ENCODE measurements at places on chromosomes 1 and 21.

DNA sequence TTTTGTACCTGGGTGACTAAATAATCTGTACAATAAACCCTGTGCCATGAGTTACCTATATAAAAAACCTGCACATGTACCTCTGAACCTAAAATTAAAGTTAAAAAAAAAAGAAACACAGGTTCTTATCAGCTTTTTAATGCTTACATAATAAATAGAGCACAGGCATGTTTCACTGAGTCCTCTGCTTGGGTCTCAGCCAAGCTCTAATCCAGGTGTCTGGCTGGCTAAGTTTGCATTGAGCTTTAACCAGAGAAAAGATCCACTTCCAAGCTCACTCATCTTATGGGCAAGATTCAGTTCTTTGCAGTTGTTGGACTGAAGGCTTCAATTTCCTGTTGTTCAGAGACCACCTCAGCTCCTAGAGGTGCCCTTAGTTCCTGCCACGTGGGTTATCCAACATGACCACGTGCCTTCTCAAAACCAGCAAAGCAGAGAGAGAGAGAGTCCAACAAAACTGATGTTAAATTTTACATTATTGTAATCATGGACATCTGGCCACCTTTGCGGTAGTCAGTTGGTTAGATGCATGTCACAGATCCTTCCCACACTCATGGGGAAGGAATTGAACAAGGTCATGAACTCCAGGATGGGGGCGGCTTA, 68.2 kb upstream of the TMPRSS2 start:
- no peak for DNase-seq

DNA sequence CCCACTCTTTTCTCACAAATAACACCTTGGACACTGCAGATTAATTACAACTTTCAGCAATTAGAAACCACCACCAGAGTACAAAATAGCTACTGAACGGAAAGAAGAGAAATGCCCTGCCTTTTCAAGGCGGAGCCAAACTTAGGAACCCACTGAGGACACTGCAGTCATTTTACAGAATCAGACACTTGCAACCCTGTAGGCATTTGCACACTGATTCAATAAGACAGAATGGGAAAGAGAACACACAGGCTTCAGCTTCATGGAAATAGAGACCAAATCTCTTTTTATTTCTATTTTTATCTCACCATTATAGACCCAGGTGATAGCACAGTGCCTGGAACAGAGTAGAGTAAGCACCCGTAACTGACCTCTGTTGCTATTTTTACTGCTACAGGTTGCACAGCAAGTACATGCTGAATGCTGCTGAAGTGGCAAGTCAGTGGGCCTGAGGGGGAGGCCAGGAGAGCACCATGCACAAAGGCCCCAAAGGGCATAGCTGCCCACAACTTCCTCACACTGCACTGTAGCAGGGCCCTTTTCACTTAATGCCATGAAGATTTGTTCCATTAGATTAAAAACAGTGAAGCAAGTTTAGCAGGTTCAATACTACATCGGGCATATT, 50.7 kb upstream of the EDARADD start:
- DNase-seq, result no peak

DNA sequence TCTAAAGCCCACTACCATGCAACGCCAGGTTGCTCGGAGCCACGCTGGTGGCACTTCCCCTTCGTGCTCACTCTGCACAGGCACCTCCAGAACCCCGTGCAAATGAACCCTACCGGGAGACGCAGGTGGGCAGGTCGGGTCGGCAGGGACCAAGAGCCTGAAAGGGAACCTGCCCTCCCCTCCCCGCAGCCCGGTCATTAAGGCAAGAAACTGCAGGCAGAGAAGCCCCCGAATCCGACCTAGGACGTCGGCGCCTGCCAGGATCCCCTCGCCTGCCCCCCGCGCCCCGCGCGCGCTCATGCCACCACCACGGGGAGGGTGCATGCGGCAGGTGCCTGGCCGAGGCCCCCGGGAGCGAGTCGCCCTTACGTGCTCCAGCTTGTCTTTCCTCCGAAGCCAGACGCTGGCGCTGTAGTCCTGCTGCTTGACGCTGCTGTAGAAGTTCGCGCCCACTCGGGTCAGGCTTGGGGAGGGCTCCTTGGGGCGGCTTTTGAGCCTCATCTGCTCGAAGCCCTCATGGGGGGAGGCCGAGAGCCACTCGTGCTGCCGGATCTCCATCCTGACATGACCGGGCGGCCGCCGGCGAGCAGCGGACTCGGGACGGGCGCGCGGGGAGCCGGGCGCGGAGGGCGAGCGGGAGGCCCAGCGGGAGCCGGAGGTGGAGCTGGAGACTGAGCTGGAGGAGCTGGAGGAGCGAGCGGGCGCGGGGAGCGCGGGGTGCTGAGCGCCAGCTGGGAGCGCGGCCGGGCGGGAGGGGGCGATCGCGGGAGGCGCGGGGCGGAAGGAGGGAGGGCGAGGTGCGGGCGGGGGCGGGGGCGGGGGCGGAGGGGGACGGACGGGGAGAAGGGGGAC, 552 bp downstream of the PLD5 start:
- DNase-seq, result no peak

DNA sequence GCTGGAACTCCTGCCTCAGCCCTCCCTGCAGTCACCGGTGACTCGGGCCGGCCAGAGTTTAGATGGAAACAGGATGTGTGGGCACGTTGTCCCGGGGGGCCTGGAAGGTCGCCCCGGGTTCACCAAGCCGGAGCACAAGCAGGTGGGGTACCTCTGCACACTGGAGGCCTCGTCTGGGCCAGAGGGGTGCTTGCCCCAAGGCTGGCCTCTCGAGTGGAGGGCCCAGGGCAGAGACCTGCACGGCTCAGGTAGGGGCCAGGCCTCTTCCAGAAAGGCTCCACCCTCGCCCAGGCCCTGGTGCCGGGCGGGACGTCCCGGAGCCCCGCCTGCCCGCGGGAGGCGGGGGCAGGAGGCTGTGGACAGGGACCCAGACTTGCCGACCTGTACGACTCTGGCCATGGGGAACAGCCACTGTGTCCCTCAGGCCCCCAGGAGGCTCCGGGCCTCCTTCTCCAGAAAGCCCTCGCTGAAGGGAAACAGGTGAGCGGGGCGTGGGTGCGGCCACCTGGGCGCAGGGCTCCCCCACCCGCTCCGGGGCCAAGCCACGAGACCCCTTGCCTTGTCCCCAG, at the start of gene PLEKHN1:
PLEKHN1 (plus strand) TSS at position 348 of the 569 bp plus-strand sequence; CDS start at position 398, 50 bp downstream.
- peak; percentile 43 for DNase-seq

DNA sequence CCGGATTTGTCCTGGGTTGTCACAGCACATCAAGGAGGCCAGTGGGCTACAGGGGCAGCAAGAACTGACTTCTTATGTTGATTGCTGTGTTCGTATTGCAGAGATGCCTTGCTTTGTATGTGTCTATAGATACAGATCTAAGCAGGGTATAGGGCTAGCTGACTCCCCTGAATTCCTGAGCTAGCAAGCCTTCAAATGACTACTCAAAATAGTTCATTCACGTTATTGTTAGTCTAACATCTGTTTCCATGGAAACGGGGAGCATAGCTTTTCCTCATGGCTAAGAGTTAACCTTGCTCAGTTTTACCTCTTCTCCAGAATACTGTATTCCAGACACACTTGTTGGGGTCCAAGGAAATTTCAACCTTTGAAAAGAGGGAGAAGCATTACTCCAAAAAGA, 24.1 kb downstream of the TRIM45 start:
- DNase-seq, result no peak

DNA sequence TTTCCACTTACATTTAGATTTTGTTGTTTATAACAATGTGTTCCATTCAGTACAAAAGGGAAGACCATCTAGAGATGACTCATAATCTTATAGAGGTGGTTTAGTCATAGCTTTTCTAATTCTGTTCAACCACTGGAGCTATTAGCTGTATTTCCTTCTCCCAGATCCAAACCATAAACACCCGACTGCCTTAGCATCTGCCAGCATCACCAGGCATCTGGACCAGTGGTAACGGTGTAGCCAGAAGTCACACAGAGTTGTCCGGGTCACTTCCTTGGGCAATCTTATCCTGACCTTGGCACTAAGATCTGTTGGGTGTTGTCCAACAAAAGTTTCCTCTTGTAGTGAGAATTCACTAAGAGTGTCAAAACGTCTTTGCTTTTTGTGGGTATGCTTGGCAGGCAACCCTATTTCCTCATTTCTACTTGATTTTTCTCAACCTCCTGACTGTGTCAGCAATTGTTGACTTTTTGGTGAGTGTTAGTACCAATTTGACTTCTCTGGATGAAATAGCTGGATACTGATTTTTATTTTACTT, 372.1 kb upstream of the B3GALT2 start:
- DNase-seq, result peak; percentile 23

DNA sequence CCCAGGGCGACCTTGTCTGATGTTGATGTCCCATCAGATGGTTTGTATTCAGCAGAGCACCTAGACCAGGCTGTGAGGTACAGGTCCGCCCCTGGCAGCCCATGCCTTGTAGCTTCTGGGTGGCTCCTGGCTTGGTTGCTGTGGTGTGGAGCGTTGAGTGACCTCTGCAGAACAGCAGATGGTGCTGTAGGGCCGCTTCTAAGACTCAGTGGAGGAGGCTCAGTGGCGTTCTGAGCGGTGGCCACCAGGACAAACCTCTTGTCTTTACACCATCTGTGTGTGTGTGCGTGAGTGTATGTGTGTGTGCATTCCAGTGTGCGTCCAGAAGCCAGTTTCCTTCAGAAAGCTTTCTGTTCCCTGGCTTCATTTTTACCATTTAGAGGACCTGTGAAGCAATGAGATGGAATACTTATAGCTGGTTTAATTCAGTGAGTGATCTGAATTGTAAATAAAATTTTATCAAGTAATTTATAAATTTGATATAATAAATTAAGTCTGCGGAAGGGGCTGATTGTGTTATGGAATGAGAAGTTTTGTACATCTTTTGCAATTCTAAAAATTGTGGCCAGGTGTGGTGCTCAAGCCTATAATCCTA, 66.1 kb downstream of the ADARB1 start:
- DNase-seq, result peak; percentile 86

- DNase-seq, result no peak
Measured at GRCh38 chr1:29255134-29255666, 18.9 kb downstream of the PTPRU start.

GRCh38 chr1:163439471-163439870, 117.7 kb downstream of the NUF2 start:
- DNase-seq, result no peak

GRCh38 chr1:175054736-175055135, 12.9 kb upstream of the TNN start:
- DNase-seq, result no peak

DNA sequence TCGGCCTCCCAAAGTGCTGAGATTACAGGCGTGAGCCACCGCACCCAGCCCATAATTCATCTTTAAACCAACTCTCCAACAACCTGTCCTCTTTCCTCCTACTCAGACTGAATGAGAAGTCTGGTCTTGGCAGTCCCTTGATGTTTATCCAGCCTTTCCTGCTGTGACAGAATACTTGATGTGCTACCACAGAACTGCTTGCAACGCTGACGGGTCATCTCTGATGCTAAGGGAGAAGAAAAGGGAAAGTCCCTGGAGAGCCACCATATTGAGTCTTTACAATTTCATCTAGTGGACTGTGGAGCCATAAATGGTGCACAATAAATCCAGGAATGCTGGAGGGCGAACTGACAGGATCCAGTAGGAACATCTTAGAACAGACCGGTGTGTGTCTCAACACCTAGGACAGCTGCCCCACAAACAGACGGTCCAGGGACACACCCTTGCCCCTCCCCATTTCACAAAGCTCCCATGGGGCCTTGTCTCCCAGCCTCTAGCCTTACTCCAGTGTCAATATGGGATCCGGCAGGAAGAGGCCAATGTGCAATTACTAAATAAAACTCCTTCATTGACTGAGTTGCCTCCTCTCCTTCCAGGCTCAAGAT, 30.7 kb downstream of the JAK1 start:
- DNase-seq, result no peak

GRCh38 chr21:44420416-44421205, 34.7 kb upstream of the LRRC3 start:
- no peak for DNase-seq

- DNase-seq, result no peak
Measured at GRCh38 chr21:42089665-42090310, 18.7 kb downstream of the UMODL1 start.

DNA sequence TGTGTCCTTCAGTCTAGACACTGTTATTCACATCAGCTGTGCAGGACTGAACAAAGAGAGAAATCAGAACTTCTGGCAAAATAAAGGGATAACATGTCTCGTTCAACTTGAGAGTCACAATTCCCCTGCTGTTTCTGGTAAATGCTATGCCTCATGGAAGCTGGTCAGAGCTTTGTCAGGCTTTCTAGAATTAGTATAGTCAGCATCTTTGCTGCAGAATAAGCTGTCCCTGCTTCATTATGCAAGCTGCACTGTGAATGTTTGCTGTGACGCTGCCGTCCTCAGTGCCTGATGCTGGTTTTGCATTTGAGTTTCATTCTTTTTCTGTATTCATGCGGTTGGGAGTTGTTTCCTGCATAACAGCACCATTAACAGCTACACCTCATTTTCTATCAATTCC, 96.4 kb upstream of the KCNJ6 start:
- no peak for DNase-seq

GRCh38 chr1:76690766-76691165, 176.5 kb upstream of the ST6GALNAC5 start:
- DNase-seq, result no peak

- no peak for DNase-seq
Measured at GRCh38 chr1:52653207-52653849, 20.4 kb downstream of the SHISAL2A start.

- no peak for DNase-seq
Measured at GRCh38 chr1:206809504-206810084, 37.3 kb upstream of the IL10 start.

- no peak for DNase-seq
Measured at GRCh38 chr1:183226963-183227362, 40.9 kb downstream of the LAMC2 start.

GRCh38 chr1:47782414-47783166, 214.6 kb downstream of the TRABD2B start:
- no peak for DNase-seq

DNA sequence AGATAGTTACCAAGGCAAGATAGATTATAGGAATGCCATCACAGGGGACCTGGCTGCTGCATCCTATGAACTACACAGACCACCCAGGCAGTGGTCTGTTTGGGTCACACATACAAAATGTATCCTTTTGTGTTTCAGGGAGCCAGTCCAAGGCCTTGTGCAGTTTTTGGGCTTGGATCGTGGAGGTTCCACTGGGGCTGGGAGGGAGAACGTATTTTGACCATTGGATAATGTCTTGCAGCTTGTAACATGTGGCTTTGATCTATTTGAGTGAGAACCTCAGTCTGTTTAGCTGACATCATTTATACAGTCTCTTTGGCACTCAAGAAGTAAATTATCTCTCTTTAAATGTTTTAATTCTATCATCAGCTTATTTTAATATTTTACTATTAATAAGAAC, 147.3 kb downstream of the DUSP10 start:
- DNase-seq, result no peak

GRCh38 chr1:1614204-1614953, 921 bp upstream of the MIB2 start:
- DNase-seq, result no peak

GRCh38 chr1:30933874-30934252, 25.3 kb upstream of the SDC3 start:
- DNase-seq, result no peak

GRCh38 chr1:209783386-209783785, 973 bp downstream of the C1orf74 start:
- no peak for DNase-seq

DNA sequence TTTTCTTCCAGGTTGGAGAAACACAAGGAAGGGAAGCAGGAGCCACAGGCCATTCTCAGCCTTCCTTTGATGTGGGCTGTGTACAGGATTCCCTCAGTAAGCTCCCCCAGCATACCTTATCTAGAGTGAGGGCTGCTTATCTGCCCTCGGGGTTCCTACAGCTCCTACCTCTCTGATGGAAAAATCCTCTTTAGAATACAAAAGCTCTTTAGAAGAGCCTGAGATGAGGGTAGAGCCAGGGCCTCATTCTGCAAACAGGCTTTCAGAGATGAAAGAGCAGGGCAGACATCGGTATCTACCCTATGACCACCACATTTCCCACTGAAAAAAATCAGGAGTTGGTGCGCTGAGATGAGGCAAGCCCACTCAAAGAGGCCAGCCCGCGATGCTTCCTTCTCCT, 85.1 kb downstream of the PLPP3 start:
- no peak for DNase-seq

Data from bone marrow (tissue), 2 donors.